ENCODE measurements at places on chromosomes 16 and 17.
A peak's percentile ranks its signal among the peaks of the same experiment; 100 is the strongest.

DNA sequence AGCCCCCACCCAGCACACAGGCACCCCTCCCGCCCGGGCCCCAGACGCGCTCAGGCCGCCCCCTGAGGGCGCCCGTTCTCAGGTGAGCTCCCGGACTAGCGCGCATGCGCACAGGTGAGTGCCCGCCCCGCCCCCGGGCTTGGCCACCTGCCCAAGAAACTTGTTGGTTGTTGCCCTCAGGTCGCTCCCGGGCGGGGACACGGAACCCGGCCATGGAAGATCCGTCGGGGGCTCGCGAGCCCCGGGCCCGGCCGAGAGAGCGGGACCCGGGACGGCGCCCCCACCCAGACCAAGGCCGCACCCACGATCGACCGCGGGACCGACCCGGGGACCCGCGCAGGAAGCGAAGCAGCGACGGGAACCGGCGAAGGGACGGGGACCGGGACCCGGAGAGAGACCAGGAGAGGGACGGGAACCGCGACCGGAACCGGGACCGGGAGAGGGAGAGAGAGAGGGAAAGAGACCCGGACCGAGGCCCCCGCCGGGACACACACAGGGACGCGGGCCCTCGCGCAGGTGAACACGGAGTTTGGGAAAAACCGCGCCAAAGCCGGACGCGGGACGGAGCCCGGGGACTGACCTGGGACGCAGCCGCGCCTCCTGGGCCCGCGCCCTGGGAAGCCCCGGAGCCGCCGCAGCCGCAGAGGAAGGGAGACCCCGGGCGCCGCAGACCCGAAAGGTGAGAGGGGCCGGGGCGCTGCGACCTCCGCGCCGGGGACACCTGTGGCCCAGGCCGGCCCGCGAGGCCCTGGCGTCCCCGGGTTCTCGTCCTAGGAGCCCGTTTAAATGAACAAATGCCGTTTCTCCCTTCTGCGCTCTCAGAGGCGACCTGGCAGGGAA lies at the start of gene MARVELD3:
MARVELD3 (plus strand) TSS at position 167 of the 840 bp plus-strand sequence; CDS start at position 213, 46 bp downstream.
- DNase-seq, result no peak

GRCh38 chr16:12907670-12908233 lies 6.4 kb downstream of the SHISA9 start:
- no peak for DNase-seq

- no peak for DNase-seq
Measured at GRCh38 chr16:66950971-66951790, 9.9 kb upstream of the CES3 start.

DNA sequence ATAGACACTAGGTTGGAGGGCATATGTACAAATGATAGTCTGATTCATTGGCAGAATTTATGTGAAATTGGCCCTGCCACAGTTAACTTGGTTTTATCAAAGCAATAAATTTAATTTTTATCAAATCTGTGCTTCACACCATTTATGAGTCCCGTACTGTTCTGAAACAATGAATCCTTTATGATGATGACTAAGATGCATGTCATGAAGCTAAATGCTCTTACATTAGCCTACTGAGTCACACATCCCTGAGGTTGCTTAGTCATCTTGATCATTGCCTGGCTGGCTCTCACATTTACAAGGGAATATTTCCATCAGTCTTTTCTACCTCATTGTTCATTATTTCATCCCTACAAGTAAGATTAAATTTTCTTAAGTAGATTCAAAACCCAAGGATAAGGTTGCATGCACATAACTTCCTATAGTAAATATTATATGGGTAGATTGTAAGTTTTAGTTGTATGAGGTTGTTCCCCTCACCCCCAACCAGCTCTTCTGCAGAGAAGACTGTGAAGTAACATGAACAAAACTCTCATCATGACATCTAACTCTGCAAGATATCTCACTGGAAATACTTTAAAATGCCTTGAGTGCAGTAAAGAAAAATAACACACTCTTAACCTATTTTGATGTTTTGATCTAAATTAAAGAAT lies 170.7 kb downstream of the CYB561 start:
- peak; percentile 76 for DNase-seq

- no peak for DNase-seq
Measured at GRCh38 chr17:13202835-13203234, 185.0 kb upstream of the ELAC2 start.

GRCh38 chr17:82993005-82993404 lies 86.4 kb upstream of the METRNL start:
- no peak for DNase-seq

DNA sequence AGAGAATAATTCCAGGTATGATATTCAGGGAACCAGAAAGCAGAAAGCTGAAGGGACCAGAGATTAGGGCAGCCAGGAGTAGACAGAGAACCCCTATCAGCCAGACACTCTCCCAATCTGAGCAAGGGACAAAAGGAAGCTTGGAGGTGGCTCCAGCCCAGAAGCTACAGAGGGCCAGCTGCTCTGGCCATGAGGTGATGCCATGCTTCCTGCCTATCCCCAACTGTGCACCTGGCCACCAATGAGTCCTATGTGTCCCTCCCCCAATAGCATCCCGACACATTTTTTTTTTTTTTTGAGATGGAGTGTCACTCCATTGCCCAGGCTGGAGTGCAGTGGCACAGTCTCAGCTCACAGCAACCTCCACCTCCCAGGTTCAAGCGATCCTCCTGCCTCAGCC lies 30.0 kb downstream of the NSMCE1 start:
- DNase-seq, result no peak

DNA sequence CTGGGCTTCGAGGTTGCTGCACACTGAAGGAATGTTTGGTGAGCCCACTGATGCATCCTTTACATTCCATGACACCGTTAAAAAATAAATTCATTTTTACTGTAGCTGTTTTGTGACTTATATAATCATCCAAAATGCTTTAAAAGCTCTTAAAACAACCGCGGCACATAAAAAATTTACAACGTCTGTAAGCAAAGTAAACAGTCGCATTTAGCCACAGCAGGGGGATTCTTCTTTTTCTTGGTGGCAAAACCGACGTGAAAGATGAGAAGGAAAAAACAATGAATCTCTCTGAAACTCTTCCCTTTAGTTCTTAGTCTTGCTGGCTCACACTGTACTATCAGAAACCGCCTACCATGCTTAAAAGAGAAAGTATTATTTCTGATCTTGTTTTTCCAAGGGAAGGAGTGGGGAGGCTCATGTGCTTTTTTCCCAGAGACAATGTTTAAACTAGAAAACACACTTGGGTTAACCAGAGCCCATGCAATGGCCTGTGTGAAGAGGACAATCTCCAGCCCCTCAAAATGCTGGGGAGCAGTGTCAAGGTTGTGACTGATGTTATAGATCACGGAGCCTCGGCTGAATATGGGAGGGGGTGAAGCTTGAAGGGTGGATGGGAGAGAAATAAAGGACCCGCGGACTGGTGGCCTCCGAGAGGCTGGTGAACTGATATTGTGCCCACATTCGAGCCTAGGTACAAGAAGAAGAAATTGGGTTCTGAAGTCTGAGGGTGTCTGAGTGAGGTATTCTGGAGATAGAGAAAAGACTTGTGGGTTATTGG lies 91.1 kb downstream of the IRF8 start:
- no peak for DNase-seq

DNA sequence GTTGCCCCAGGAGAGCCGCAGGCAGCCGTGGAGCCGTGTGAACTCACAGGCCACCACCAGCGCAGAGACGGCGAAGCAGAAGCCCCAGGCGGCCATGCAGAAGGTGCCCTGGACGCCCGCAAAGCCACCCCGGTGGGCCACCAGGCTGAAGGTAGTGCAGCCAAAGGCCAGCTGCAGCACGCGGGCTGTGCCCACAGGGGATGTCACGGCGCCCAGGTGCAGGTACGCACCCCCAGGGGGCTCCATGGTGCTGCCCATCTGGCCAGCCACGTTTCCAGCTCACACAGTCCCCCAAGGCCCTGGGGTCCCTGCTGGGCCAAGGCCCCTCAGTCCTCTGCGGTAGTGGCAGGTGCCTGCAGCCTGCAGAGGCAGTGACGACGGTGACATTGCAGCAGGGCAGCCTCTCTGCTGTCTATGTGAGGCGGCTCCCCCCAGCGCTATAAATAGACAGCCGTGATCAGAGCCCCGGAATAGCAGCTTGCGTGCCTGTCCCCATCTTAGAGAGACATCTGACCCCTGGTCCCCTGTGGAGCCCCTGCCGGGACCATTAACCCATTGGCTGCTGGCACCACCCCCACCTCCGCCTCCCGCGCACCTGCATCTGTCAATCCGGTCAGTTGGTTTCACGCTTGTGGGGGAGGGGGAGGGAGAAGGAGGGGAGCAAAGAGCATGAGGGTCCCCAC lies 4.5 kb upstream of the PYCR1 start:
- DNase-seq, result no peak

DNA sequence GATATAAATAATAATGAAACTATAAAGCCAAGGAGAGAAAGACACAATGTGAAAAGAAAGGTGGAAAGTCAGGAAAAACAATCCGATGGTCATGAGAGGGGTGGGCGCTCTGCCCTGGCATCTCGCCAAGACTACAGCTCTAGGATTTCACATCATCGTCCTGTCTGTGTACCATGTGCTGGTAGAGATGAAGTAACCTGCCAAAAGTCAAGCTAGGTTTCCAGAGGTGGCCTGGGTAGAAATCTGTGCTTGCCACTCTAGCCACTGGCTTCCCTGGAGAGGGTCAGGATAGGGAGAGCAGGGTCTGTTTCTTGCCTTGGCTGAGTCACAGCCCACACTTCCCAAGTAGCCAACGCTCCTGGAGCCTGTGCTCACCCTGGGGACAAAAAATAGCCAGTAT lies 31.0 kb upstream of the TRAP1 start:
- DNase-seq, result no peak

DNA sequence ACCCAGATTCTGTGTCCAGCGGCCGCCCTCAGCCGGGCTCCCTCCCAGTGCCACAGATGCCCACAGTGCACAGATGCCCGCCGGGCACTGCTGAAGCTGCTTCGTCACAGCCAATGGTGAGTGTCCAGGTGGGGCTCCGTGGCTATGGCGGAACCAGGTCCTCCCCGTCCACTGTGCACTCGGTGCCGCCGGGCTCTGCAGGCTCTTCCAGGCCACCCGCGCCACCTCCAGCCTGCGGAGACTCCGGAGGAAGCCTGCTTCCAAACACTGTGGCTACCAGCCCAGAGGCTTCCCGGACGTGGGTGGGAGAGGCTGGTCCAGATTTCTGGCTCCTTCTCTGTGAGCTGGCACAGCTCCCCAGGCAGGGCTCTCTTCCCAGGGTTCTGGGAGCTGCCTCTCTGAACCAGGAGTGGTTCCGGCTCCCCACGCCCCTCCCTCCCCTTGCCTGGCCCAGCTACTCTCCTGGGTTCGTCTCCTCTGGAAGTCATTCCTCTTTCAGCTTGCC lies 2.8 kb upstream of the PYCR1 start:
- DNase-seq, result no peak

DNA sequence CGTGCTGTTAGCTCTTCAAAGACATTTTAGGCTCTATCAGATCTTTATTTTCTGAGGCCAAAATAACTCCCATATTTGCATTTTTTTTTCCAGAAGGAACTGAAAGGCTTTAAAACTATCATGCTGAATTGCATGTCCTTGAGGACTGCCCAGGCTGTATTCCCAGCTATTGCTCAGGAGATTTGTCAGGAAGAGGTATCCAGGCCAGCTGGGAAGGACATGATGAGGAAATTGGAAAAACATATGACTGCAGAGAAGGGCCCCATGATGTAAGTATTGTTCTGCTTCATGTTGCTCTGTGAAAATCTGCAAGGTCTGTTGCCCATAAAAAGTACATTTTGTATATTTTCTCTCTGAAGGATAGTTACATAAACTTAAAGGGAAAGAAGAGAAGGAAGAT lies 5.7 kb downstream of the CDC6 start:
- DNase-seq, result no peak

DNA sequence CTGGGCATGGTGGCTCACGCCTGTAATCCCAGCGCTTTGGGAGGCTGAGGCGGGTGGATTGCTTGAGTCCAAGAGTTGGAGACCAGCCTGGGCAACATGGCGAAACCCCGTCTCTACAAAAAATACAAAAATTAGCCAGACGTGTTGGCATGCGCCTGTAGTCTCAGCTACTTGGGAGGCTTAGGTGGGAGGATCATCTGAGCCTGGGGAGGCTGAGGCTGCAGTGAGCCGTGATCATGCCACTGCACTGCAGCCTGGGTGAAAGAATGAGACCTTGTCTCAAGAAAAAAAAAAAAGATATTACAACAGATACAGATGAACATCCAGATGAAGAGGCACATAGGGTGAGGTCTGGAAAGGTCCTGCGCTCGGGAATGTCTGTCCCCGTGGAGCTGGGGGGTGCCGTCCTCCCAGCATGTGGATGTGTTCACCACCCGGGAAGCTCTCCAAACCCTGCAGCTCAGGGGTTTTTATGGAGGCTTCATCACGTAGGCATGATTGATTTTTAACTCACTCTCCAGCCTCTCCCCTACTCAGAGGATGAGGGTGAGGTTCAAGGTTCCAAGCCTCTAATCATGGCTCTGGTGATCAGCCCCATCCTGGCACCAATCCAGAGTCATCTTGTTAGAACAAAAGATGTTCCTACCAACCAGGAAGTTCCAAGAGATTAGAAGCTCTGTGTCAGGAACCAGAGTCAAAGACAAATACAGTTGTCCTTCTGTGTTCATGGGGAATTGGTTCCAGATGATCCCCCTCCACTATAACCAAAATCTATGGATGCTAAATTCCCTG lies 85.0 kb upstream of the DNAJA2 start:
- DNase-seq, result no peak

DNA sequence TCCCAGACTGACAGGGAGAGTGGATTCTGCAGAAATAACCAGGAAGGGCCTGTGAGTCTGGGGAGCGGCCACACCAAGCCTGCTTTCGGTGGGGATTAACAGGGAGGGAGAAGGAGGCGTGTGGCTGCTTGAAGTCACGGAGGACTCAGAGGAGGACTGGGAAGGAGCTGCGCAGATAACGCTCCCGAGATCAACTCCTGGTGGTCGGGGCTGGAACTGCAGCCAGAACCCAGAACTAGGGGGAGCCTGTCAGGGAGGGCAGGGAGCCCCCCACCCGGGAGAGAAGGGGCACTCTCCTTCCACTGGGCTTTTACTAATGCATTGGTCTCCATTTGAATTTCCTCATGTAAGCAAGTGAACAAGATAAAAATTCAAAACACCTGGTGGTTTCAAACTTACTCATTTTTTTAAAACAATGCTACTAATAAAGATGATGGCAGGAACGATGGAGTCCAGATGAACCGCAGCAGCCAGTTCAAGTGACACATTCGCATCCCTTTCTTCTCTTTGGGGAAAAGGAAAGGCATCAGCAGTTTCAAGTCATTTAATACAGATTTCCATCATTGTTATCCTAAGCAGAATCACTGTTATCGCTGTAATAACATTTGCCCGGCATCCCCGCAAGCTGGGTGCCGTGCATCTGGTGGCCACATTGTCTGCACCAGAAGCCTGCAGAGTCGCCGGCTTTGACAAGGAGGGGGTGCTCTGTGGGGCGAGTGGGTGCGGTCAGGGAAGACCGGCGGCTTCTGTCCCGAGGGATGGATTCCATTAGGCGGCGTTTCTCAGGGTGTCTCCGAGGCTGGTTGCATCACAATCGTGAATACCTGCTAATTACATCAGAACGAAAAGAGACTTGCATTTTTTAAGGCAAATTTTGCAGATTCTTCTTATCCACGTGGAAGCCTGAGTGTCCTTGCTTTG lies 183.0 kb downstream of the FOXL1 start:
- peak; percentile 32 for DNase-seq

- DNase-seq, result no peak
Measured at GRCh38 chr17:50332196-50332595, 13.7 kb upstream of the XYLT2 start.

- no peak for DNase-seq
Measured at GRCh38 chr16:2881783-2882649, 999 bp upstream of the FLYWCH2 start.

- DNase-seq, result peak; percentile 100
Measured at GRCh38 chr17:59154721-59155438, at the start of gene SKA2. TSS of gene SKA2 (minus strand) at chr17:59155186. CDS start at chr17:59155163, 23 bp downstream.

Data from SW 1271 (cell line).